Gastrocnemius medialis (tissue), 4 donors: ENCODE measurements at places on chromosomes 4 and X.

- DNase-seq, result no peak
Observed at GRCh38 chrX:79138658-79139241, 5.7 kb upstream of the GPR174 start.

GRCh38 chrX:16138108-16138427 is 14.7 kb downstream of the GRPR start:
- DNase-seq, result no peak

DNA sequence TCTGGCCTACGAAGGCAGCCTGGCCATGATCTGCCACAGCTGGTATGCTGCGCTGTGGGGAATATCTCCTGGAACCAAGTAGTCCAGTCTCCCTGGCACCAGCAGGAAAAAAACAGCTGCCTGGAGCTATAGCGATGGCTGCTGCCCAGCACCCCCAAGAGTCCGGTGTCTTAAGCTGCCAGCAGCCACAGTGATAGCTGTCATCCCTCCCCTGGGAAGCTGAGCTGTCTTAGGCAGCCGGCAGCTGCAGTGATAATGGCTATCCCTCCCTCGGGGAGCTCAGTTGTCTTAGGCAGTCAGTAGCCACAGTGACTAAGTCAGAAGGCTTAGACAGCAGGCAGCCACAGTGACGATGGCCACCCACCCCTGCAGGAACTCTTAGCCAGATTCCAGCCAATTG is 205.1 kb downstream of the STPG2 start:
- DNase-seq, result no peak

DNA sequence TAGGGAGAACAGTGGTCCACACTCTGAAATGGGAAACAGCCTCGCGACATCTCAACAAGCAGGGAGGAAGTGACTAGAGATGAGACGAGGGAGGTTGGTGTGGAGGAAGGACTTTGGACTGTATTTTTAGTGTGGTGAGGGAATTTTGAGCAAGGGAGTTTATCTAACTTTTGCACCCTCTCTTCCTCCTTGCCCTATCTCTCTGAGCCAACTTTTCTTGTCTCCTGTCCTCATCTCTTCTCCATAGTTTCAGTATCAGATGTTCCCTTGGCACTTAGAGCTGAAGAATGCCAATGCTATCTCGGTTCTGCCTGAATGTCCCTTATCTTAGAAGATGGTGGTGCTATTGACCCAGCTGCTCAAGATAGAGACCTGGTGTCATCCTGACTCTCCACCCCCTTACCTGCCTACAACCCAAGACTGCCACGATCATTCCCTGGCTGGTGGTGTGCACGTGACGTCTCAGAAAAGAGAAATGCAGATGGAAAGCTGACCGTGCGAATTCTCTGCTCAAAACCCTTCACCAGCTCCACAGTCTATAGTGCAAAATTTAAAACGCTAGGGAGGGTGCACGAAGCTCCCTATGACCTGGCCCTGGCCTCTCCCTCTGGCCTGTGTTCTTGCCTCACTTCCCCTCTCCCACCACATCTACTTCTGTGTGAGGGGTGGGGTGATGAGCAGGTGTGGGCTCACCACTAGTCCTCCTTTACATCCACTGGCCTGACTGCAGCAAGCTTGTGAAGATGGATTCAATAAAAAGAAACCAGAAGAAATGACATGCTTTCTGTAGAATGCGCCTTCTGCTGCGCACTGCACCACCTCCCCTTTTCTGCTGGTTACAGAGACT is 20.9 kb downstream of the MPP1 start:
- DNase-seq, result no peak

DNA sequence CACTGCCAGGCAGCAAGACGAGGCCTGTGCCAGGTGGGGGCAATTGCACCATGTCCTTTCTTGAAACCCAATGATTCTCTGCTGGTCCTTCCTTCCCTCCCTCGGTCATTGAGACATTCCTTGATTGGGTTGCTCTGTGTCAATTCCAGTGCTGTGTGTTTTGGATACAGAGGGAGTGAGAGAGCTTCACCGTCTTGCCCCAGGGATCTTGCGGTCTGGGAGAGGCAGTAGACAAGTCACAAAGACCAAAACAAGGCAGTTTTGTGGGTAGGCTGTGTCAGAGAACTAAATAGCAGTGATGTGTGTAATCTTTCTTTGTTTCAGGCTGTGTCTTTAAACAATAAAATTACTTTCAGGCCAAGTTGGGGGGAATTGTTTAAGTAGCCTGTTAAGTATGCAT is 38.8 kb upstream of the TADA2B start:
- no peak for DNase-seq

- no peak for DNase-seq
Observed at GRCh38 chr4:174640146-174640545, 117.9 kb upstream of the HPGD start.

- no peak for DNase-seq
Observed at GRCh38 chrX:133793626-133794025, 191.8 kb downstream of the GPC3 start.

GRCh38 chr4:139738846-139739613 is 73.4 kb downstream of the MGST2 start:
- no peak for DNase-seq

DNA sequence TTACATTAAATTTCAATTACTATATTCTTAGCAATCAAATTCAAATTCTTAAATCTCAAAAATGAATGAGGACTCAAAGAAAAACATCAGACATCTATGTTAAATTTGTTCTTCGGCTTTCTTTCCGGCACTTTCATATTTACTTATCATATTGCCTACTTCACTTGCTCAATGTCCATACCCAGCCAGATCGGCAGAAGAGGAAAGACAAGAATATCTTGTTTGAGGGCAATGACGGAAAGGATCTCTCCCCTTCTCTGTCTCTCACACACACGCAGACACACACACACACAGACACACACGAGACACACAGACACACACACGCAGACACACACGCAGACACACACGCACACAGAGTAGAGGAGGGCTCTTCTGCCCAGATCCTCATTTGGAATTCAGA is 13.2 kb upstream of the IRF2 start:
- DNase-seq, result no peak

DNA sequence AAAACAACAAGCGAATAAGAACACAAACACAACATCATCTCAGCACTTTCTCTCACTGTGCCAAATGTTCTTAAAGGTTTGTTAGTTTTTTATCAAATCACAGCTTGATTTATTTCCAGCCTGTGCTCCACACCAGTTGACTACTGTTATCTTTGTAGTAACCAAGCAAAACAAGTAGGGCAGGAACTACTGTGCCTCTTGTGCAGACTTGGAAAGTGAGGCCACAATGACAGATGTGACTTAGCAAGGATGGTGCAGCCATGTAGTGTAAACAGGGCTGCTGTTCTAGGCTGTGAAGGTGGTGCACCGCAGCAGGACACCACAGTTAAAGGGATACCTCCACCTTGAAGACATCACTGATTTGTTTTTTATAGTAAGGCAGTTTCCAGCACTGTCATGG is 170.0 kb downstream of the IL1RAPL1 start:
- no peak for DNase-seq

- no peak for DNase-seq
Observed at GRCh38 chr4:112973750-112974251, 75.7 kb upstream of the ANK2 start.

- DNase-seq, result no peak
Observed at GRCh38 chr4:6722891-6723290, 6.9 kb downstream of the BLOC1S4 start.

DNA sequence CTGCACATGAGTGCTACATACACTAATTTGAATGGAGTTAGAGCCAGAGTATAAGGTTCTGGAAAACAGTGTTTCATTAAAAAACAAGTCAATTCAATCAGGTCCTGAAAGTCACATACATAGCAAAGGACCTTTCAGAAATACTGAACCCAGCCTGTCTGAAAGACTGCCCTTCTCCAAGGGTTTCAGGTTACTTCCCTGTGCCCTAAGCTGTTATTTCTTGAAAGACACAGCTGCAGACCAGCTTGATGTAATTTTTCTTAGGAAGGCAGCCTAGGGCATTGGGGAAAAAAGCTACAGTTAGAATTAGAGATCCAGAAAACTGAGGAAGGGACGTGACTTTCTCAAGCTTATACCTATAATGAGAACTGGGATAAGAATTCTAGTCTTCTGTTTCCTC is 155.9 kb upstream of the MAOA start:
- DNase-seq, result no peak

DNA sequence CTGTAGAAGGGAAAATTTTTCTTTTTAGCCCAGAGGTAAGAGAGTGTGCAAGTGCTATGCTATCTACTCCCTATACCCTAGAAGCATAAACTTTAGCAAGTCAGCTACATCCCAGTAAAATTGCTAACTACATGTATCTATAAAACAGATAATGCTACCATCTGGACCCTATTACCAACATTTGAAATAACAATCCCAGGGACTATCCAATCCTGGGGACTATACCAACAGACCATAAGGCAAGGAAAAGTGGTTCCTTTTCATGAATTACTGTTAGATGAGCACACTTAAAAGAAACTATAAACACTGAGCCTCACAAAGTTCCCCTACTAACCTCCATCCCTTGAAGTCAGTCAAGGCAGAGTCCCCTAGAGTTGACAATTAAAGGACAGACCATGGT is 213.6 kb upstream of the VEGFC start:
- DNase-seq, result no peak

DNA sequence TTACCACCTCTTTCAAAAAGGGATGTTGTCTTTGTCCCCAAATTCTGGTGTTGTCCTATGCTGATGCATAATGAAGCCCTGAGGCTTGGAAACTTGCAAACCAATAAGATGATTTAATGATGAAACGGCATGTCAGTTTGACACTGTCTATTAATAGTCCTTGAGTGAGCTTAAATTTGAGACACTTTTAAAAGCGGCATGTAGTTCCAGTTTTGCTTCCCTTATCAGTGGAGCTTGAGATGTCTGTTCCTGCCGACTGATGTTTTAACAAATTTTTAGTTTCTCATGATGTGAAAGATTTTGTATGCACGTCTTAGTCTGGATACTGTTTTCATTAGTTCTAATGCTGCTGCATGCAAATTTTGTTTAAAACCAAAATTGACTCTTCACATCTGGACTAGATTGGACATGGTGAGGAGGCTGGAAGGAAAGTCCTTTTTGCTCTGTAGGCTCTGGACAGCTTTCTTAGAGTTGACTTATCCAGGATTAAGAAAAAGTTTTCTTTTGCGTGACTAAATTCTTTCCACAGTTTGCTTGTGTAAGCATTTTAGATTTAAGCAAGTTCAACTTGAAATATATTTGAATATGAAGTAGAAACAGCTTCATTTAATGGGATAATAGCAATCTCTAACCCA is 11.7 kb downstream of the C1GALT1C1 start:
- no peak for DNase-seq

GRCh38 chr4:166014411-166014810 is 141.4 kb downstream of the TLL1 start:
- DNase-seq, result no peak

DNA sequence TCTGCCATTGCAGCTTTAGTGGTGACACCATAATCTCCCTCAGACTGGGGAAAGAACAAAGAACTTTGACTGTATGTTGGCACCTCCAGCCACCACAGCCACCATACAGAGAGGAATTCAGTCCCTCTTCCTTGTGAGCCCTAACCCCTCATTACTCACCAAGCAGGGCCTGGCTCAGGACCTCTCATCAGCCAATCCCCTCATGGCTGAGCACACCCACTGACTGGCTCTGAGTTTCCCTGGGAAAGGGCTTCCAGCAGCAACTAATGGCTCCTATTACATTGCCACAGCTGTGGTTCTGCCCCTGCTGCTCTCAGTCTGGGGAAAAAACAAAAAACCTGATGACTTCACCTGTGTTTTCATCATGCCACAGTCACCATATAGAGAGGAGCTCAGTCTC is 1482.6 kb downstream of the FAM133A start:
- DNase-seq, result no peak

DNA sequence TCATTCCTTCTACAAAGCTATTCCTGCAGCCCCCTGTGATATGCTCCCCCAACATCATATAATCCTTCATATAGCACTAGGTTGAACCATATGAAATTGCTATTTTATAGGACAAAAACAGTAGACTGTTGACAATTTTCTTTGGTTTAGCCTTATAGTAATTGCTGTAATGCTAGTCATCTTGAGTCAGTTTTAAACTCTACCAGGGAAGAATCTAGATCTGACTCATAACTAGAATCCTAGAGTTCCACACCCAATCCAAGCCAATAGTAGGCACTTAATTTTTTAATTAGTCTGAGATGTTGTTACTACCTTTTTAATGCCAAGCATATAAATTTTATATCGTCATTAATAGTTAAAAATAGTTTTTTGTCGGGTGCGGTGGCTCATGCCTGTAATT is 136.8 kb downstream of the CHRNA9 start:
- no peak for DNase-seq

DNA sequence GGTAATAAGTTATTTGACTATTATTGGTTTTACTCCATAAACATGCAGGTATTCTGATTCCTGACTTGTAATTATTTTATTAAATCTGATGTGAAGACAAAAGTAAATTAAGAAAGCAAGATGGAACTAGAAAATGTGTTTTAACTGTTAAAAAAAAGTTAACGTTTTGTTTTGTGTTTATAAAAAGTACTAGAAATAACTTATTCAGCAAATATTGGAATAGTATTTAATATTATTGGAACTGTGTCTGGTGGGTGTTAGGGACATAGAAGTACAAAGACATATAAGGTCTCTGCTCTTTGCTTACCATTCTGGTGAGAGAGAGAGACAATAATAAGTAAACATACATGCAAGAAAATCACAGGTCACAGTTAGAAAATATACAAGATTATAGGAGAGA is 15.7 kb downstream of the TIFA start:
- DNase-seq, result no peak

DNA sequence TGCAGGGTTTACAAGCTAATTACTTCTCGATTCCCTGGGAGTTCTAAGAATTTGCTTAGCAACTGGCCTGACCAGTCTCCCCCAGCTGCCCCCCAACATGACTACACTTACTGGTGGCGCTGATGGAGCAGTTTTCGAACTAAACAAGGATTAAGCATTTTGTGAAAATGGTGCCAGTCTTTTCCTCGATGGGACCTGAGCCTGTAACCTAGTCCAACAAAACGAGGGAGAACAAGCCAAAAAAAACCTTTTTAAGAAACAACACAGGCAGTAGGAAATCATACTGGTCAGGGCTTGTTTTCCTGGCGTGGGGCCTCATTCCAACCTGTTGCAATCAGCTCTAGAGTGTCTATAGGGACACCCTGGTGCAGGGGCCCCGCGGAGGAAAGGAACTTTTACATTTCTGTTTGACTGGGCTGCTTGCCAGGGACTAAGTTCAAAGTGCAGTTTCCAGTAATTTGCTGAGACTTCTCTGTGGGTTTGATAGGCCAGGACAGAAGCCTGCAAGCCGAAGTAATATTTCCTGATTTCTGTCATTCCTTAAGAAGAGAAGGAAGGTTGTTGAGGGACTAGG is 158.7 kb downstream of the SPRY1 start:
- peak; percentile 68 for DNase-seq

- peak; percentile 10 for DNase-seq
Observed at GRCh38 chrX:18674417-18674787, 2.5 kb upstream of the RS1 start.

- DNase-seq, result no peak
Observed at GRCh38 chr4:56640621-56641493, 40.2 kb downstream of the HOPX start.

GRCh38 chr4:75919920-75920319 is 17.7 kb upstream of the PPEF2 start:
- DNase-seq, result no peak
